ENCODE measurements at places on chromosomes 5 and 9.

DNA sequence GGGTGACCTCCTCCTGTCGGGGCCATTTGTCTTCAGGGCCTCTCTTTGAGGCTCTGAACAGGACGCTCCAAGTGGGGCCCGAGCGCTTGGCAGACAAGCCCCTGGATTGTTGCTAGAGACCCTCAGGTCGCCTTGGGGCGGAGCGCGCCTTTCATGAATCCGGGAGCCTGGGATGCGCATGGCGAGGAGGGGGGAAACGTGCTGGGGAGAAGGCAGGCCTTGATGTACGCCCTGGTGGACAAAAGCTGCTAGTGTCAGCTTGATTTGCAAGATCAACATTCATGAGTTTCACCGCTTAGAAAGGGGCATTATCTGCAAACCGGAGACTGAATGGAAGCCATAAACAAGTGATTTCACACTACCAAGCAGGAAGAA is 226.3 kb downstream of the SMARCA2 start:
- no peak for DNase-seq

- DNase-seq, result no peak
These were observed 44.3 kb downstream of the SMARCA2 start for GRCh38 chr9:2059274-2059929.

DNA sequence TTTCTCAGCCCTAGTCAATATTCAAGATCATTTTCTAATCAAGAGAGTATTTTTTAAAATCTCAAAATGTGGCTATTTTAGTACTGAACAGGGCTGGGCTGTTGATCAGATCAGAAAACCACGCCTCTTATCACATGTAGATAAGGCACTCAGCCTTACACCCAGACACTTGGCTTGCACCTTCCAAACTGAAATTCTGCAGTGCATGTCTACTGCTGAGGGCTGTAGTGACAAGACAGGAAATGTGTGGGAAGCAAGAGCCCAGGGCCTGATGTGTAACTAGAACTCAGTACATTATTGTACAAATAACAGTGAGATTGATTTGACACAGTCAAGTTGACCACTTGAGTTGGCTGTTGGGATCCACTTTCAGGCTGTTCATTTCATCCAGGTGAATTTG is 48.6 kb downstream of the UBE2QL1 start:
- no peak for DNase-seq

DNA sequence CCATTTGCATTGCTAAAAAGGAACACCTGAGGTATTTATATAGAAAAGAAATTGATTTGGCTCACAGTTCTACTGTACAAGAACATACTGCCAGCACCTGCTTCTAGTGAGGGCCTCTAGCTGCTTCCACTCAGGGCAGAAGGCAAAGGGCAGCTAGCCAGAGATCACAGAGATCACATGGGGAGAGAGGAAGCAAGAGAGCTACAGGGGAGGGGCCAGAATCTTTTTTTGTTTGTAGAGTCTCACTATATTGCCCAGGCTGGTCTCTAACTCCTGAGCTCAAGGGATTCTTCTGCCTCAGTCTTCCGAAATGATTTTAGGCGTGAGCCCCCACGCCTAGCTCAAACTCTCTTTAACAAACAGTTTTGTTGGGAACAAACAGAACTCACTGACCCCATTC is 6.1 kb downstream of the SLCO4C1 start:
- DNase-seq, result peak; percentile 5

DNA sequence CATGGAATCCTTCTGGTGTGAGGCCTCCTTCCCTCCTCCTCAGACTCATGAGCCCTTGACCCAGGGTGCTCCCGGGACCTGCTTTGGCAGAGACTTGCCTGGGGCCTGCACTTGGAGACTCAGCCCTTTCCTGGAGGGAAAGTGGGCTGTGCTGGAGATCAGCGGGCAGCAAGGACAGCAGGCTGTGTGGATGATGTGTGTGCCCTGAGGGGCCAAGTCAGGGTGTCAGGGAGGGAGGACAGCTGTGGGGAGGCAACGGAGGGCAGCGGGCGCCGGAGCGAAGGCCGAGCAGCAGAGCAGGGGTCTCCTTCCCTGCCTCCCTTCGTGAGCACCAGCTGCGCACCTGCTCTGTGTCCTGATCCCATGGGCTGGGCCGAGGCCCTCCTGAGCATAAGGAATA is 6.1 kb upstream of the CSF2 start:
- no peak for DNase-seq

GRCh38 chr5:36238502-36239295 is 3.0 kb downstream of the NADK2 start:
- peak; percentile 21 for DNase-seq

DNA sequence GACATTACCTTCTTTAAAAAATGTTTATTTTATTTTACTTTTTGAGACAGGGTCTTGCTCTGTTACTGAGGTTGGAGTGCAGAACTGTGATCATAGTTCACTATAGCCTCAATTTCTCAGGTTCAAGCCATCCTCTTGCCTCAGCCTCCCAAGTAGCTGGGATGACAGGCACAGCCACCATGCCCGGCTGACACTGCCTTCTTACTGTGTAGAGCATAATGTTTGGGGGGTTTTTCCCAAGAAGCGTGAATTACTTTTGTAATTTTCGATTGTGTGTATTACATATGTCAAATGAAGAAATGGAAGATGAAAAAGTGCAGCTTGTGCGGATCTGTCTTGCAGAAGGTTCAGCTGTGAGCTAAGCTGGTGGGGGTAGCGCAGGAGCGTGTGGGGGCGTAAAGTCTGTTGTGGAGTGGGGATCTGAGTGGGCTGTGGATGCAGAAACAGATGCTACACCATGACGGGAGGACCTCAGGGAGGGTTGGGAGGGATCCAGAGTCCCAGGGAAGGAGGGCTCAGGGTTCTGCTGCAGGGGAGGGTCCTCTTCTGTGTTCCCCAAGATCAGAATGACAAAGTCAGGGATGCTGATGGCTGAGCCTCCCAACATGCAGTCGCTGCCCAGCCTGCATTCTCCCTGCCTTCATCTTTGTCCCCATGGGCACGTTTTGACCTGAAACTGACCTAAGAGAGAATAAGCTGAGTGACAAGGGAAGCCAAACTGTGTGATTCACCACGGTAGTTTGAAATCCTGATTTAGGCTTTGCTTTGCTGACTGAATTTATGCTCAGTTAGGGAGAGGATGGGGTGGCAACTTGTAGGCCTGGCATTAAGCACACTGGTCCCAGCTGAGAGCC is 6.8 kb upstream of the ANKRD33B start:
- no peak for DNase-seq

DNA sequence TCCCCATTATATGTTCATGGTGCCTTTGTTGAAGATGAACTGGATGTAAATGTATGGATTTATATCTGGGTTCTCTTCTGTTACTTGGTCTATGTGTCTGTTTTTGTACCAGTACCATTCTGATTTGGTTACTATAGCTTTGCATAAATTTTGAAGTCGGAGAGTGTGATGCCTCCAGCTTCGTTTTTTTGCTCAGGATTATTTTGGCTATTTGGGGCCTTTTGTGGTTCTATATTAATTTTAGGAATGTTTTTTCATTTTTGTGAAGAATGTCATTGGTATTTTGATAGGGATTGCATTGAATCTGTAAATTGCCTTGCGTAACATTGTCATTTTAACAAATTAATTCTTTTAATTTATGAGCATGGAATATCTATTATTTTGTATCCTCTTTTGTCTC is 36.6 kb upstream of the ZNF366 start:
- no peak for DNase-seq

- DNase-seq, result no peak
These were observed 167.8 kb downstream of the MAN2A1 start for GRCh38 chr5:109857405-109858031.

DNA sequence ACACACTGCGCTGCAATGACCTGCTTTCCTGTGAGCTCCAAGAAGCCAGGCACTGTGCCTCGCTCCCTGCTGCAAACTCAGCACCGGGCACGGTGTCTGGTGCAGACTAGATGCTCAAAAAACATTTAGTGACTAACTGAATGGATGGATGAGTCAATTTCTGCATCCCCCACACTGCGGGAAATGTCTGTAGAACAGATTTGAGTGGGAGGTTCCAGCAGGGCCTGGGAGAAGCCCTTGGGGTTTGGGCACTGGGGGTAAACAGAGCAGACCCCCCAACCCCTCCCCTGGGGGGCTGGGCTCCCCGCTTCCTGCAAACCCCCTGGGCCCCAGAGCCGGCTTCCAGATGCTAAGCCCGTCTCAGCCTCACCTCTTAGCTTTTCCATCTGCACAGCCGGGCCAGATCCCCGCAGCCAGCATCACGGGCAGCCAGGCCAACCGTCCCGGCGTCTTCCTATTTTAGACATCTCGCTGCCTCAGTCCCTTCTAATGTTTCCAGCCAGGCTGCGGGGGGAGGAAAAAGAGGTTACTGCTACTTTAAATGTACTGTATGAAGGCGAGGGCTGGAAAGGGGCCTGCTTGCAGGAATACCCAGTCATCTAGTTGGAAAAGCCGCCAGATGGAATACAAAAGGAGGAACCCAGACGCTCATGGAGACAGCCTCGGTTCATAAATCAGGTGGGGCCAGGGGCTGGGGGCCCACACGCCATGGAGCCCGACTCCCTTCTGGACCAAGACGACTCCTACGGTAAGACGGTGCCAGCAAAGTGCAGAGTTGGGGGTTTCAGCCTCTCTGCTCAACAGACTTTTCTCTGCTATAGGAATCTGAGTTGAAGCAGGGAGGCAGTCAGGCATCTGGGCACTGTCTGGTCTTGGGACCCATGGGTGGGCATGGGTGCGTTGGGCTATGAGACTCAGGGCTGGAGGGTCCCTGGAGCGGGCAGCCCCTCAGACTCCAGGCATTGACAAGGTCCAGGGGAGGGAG is 67.1 kb upstream of the GGTA1 start:
- DNase-seq, result no peak
